Activated CD4-positive, alpha-beta T cell treated with anti-CD3 and anti-CD28 coated beads for 36 hours (primary cell): ENCODE measurements at places on chromosomes 12 and 14. TPM values are rescaled to one million over a fixed set of nuclear protein-coding genes. Genes with fewer than 3 reads are reported as not detected.
A peak's percentile ranks its signal among the peaks of the same experiment; 100 is the strongest.

Gene KRT78
- total RNA-seq: not detected

- H3K4me3 ChIP-seq: no peak overlapping the region
- DNase-seq: no peak
- peaks cover 30% of the 10 kb centered on the region for H3K36me3 ChIP-seq
- H3K27me3 ChIP-seq: no peaks in the 10 kb centered on the region
- H3K27ac ChIP-seq: no peak overlapping the region
Measured at GRCh38 chr12:59737725-59738463, 142.1 kb downstream of the SLC16A7 start.

Gene WDHD1
- 64.4 TPM for total RNA-seq

DNA sequence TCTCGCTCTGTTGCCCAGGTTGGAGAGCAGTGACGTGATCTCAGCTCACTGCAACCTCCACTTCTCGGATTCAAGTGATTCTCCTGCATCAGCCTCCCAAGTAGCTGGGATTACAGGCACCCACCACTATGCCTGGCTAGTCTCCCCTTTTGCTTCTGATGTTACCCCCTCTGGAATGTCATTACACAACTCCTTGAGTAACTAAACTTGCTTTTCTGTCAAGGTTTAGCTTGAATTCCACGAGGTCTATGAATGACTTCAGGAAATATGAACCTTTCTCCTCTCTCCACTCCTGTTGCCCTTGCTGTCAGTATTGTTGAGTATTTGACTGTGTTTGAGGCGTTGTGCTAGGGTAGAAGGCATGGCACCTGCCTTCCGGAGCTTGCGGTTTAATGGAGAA lies 16.8 kb upstream of the RTRAF start:
- DNase-seq: no peak
- H3K27me3 ChIP-seq: no peaks in the 10 kb centered on the region
- H3K36me3 ChIP-seq: peaks cover 4% of the 10 kb centered on the region
- H3K27ac ChIP-seq: no peak overlapping the region
- H3K4me3 ChIP-seq: no peak overlapping the region
- no peaks in the 10 kb centered on the region for H3K4me1 ChIP-seq

DNA sequence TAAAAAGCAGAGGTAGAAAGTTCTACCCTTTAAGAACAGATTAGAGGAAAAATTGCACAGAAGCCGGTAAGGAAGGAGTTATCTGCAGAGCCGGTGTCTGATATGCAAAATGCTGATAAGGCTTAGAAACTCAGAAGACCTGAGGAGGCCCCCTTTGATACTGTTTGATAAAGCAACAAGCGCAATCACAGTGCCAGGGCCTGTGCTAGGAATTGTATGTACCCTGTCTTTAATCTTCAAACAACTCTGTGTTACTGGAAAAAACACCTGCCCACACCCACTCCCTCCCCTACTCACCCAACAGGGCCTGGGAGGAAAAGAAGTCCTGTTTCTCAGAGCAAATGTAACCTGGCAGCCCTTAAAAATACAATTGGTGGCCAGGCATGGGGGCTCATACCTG lies 112.7 kb upstream of the FUT8 start:
- no peak overlapping the region for H3K4me3 ChIP-seq
- no peaks in the 10 kb centered on the region for H3K27me3 ChIP-seq
- H3K36me3 ChIP-seq: no peaks in the 10 kb centered on the region
- H3K4me1 ChIP-seq: peaks cover 64% of the 10 kb centered on the region

- no peak for DNase-seq
- H3K4me1 ChIP-seq: peaks cover 2% of the 10 kb centered on the region
- no peaks in the 10 kb centered on the region for H3K27me3 ChIP-seq
- no peak overlapping the region for H3K4me3 ChIP-seq
- no peaks in the 10 kb centered on the region for H3K36me3 ChIP-seq
Measured at GRCh38 chr14:61803755-61804154, 41.5 kb downstream of the SNAPC1 start.

Gene KRT81
- not detected for total RNA-seq

GRCh38 chr12:34198924-34199323 lies 176.6 kb downstream of the ALG10 start:
- no peak overlapping the region for H3K27ac ChIP-seq
- peaks cover 5% of the 10 kb centered on the region for H3K27me3 ChIP-seq
- H3K4me3 ChIP-seq: no peak overlapping the region
- H3K4me1 ChIP-seq: no peaks in the 10 kb centered on the region
- no peaks in the 10 kb centered on the region for H3K36me3 ChIP-seq
- no peak for DNase-seq

DNA sequence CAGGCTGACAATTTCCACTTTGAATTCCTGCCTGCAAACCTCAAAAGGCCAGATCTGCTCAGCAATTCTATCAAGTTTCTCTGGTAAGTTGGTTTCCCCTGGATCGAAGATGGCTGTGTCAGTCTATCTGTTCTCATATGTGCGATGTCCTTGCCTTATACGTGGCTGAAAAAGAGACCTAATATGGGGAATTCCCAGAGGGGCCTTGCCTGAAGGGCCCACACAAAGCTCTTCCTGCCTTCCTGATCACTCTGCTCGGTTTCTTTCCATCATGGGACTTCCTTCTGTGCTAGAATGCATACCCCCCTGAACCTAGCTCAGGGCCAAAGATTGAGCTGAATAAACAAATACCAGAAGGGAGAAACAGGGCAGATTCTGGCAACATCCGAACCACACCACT lies 13.2 kb downstream of the TCL1B start:
- no peak overlapping the region for H3K4me3 ChIP-seq
- H3K27me3 ChIP-seq: peaks cover 28% of the 10 kb centered on the region
- peaks cover 2% of the 10 kb centered on the region for H3K4me1 ChIP-seq
- no peaks in the 10 kb centered on the region for H3K36me3 ChIP-seq

Gene CCND2
- total RNA-seq: 357 TPM

DNA sequence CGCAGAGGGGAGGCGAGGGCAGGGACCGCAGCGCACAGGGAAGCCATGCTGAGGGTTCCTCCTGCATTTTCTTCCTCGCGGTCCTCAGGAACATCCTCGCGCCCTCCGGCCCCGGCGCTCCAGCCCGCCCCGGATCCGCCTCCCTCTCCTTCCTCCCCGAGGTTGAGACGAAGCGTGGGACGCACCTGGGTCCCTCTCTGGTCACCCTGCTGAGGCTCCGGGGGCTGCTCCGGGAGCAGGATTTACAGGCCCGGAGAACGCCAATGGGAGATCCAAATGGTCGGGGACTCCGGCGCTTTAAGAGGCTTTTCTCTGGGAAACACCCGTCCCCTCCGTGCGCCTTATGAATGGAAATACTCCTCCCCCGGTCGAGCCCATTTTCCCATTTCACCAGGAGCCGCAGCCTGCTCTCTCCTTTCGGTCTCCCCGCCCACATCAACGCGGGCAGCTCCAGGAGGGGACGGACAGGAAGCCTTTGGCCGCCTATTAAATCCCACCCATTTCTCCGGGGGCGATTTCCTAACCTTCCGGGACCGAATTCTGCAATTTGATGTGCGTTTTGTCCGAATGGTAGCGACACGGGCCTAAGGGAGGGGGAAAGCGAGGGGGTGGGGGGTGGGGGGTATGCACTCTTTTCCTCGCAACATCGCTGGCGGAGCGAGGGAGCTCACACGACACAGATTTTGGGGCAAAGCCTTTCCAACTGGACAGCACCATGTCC lies at the start of gene UNC79:
Gene UNC79 (plus strand): TSS at position 625 of the 721 bp plus-strand sequence. CDS start 91 bp downstream, at position 716.
- H3K4me3 ChIP-seq: no peak within 1 kb of the TSS
- H3K4me1 ChIP-seq: no peaks in the 10 kb centered on the region
- no peaks in the 10 kb centered on the region for H3K36me3 ChIP-seq
- no peak for DNase-seq
- peaks cover 34% of the 10 kb centered on the region for H3K27me3 ChIP-seq

Gene GRIN2B
- not detected for total RNA-seq

Gene UNC79
- 0.02 TPM for total RNA-seq

Gene KRT6A
- not detected for total RNA-seq

DNA sequence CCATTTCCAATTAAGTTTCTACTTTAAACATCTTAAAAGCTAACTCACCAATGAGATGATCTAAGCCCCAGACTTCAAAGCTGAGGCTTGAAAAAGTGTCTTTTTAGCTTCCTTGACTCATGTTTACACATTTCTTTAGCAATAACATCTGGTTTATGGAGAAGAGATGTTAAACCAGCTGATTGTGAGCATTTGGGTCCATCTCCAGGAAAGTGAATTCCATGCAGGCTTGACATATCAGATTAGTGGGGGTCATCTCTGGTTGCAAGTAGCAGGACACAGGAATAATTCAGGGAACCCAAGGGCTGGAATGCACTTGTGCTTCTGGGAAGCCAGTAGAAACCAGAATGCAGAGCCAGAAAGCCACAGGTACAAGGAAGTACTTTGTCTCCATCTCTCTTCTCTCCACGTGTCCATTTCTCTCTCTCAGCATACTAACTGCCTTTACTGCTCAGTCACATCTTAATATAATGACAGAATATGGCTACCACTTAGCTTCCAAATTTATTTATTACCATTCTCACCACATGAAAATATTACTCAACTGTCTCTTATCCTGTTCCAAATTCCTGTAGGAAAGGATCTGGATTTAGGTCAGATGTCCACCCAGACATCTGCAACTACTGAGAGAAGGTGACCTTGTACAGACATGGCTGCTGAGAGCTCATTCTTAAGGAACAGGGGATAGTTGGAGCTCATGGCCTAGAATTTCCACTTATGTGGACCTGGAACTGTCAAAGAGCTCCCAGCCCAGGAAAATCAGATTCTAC lies 104.4 kb downstream of the SCN8A start:
- peaks cover 2% of the 10 kb centered on the region for H3K27me3 ChIP-seq
- DNase-seq: no peak
- no peak overlapping the region for H3K4me3 ChIP-seq
- no peaks in the 10 kb centered on the region for H3K36me3 ChIP-seq
- no peak overlapping the region for H3K27ac ChIP-seq
- H3K4me1 ChIP-seq: no peaks in the 10 kb centered on the region

- no peaks in the 10 kb centered on the region for H3K27me3 ChIP-seq
- H3K4me1 ChIP-seq: peaks cover 31% of the 10 kb centered on the region
- no peak overlapping the region for H3K4me3 ChIP-seq
Measured at GRCh38 chr14:68181519-68182326, 362.1 kb downstream of the RAD51B start.

DNA sequence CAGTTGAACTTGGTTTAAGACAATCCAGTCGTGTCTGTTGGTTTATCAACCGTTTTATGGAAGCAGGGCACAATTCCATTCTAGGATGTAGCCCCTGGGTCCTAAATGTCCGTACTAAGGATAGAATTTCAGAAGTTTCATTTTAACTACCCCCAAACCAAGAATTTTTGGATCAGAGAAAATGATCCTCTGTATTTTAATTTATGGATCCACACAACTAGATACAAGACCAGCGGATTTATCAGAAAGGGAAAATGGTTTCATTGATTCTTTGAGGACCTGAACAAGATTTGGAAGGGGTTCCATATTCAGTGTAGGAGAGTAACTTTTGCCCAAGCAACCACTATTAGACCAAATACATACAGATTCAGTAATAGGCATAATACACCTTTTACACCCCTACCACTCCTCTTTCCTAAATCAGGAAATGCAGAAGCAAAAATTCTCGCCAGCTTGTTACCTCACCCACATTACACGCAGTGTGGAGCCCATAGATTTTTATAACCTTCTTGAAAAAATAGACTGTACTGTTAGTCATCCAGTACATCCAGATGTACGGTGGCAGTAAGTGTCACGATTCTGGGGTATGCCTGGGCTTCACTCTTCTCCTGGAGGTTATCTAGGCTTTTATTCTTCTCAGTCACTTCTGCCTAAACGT lies 1.4 kb upstream of the FBXL14 start:
- H3K4me1 ChIP-seq: peaks cover 27% of the 10 kb centered on the region
- peaks cover 15% of the 10 kb centered on the region for H3K36me3 ChIP-seq

Gene DIO3
- total RNA-seq: not detected

- DNase-seq: no peak
- no peak overlapping the region for H3K27ac ChIP-seq
- no peaks in the 10 kb centered on the region for H3K4me1 ChIP-seq
- no peaks in the 10 kb centered on the region for H3K27me3 ChIP-seq
- H3K36me3 ChIP-seq: no peaks in the 10 kb centered on the region
Measured at GRCh38 chr14:46323404-46323762, 328.2 kb downstream of the RPL10L start.

DNA sequence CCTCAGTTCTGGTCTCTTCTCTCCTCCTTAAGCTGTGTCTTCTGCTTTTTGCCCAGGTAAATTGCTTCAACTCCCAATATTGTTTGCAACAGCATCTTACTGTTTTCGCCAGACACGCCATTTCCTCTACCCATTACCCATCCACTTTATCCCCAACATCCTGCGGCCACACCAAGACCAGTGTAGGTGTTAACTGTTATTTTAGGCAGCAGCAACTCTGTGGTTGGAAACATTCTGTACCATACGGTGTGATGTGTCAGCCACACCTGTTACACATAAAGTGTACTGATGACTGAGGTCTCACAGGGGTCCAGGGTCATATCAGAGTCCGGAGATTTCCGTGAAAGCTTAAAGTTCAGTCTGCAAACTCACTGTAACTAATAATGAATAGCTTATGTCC lies 21.8 kb upstream of the KLRD1 start:
- no peak overlapping the region for H3K27ac ChIP-seq
- no peak overlapping the region for H3K4me3 ChIP-seq
- DNase-seq: peak; percentile 18
- peaks cover 13% of the 10 kb centered on the region for H3K27me3 ChIP-seq
- H3K36me3 ChIP-seq: no peaks in the 10 kb centered on the region

- no peaks in the 10 kb centered on the region for H3K4me1 ChIP-seq
- no peaks in the 10 kb centered on the region for H3K27me3 ChIP-seq
- H3K4me3 ChIP-seq: no peak overlapping the region
- H3K27ac ChIP-seq: no peak overlapping the region
- DNase-seq: no peak
Measured at GRCh38 chr14:58460772-58461171, 33.3 kb downstream of the KIAA0586 start.

GRCh38 chr12:72035625-72036024 lies 97.0 kb downstream of the TPH2 start:
- no peak overlapping the region for H3K27ac ChIP-seq
- H3K4me3 ChIP-seq: no peak overlapping the region
- H3K4me1 ChIP-seq: no peaks in the 10 kb centered on the region
- DNase-seq: no peak
- H3K36me3 ChIP-seq: no peaks in the 10 kb centered on the region
- peaks cover 5% of the 10 kb centered on the region for H3K27me3 ChIP-seq

GRCh38 chr14:31371646-31372045 lies 48.7 kb downstream of the HEATR5A start:
- no peaks in the 10 kb centered on the region for H3K27me3 ChIP-seq
- no peak overlapping the region for H3K4me3 ChIP-seq
- no peak overlapping the region for H3K27ac ChIP-seq
- H3K4me1 ChIP-seq: peaks cover 9% of the 10 kb centered on the region
- no peak for DNase-seq

Gene NKX2-8
- total RNA-seq: not detected
